ENCODE measurements at places on chromosomes 5 and 9.

GRCh38 chr5:38927470-38927869 is 81.7 kb downstream of the OSMR start:
- DNase-seq: no peak

- DNase-seq: no peak
These were observed 18.9 kb downstream of the SEMA4D start for GRCh38 chr9:89478821-89479668.

DNA sequence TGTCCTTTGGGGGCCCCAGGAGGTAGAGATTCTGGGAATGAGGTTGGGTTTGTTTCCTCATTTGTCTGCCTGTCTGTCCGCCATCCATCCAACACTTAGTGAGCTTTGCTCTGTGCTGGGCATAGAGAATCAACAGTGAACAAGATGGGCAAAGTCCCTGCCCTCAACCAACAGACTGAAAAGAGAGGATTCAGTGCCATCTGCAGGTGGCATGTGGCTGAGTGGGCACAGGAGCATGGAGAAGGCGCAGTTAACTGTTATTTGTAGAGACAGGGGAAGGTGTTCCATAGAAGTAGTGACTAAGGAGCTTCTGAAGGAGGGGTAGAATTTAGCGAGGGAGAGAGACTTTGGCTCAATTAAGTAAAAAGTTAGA is 23.1 kb downstream of the POLR1E start:
- DNase-seq: no peak

DNA sequence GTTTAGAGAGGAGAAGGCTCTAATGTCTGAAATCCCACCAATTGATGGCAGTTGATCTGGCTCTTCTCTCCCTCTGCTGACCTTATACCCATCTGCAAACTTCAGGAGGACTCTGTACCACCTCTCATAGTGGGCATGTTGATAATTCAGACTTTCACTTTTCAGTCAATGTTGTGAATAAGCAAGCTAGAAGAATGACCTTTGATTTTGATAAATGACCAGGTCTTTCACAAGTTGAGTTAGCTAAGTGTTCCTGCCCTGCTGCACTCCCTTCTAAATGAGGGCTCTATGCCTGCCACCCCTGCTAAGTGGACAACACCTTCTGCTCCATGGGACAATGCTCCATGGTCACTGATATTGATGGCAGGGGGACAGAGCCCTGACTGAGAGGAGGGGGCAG is 74.7 kb downstream of the SPRY4 start:
- DNase-seq: no peak

DNA sequence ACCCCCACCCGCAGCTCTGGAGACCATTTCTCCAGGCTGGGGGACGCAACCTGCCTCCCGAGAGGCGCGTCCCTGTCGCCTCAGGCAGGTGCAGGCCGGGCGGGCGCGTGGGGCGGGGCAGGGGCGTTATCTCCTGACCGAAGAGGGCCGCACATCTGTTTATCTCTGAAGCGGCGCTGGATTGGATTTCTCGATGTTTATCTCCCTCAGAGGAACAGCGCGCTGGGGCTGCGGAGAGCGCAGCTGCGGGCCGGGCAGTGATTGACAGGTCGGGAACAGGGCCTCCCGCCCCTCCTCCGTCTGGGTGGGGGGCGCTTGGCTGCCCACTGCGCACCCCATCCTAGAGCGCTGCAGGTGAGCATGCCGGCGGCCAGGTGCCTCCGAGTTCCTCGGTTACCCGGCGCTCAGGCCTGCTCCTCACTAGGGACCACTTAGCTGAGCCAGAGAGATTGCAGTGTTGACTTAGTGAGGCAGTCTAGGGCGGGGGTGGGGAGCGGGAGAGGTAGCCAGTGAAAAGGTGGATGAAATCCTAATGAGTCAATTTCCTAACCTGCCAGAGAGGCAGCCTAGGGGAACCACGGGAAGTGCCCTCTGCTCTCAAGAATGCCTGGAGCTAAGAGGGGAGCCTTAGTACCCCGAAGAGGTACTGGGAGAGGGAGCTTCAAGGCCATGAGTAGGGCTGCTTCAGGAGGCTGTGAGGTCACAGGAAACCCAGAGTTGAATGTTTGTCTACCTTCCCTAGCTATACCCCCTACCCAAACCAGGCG is 39.6 kb upstream of the TIFAB start:
- no peak for DNase-seq

DNA sequence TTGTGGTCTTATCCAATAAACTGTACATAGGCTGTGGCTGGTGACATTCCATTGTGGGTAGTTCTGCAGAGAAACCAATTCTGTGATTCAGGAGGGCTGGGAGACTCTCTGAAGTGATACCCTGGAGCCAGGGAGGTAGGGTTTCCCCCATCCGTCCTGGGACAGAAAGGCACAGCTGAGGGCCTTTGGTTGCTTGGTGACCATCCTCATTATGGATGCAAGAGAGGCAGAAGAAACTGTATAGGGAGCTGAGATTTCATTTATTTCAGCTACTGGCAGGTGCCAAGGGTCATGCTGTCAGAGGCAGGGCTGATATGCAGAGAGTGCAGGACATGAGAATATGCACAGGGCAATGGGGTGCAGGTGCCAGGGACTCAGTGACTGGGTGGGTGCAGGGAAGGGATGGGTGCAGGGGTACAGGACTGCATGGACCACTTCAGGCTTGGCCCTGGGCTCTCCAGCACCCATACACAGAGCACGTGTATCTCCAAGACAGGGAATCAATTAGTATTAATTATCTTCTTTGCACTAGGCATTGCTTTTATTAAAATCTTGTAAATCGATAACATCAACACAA is 236.5 kb downstream of the ICE1 start:
- no peak for DNase-seq

GRCh38 chr5:53161876-53162275 is 52.3 kb upstream of the MOCS2 start:
- no peak for DNase-seq

DNA sequence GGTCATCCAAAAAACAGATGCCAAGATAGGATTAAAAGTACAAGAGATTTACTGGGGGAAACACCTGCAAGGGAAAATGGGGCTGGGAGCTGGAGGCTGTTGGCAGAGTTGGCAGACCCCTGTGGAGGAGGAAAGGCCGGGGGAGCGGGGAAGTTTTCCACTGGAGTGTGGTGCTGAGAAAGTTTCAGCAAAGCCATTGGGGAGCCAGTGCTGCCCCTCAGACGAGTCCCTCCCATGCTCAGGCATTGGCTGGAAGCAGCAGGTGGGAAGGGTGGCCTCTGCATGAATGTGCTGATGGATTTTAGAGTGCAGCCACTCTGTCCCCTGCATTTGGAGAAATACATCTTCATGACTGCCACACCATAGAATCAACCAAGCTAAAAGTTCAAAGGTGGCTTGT is 52.8 kb downstream of the TTC1 start:
- DNase-seq: no peak

GRCh38 chr9:128218518-128219389 is 15.6 kb downstream of the DNM1 start:
- peak; percentile 91 for DNase-seq

- DNase-seq: no peak
These were observed 69.8 kb downstream of the DOCK2 start for GRCh38 chr5:169706758-169707450.

- no peak for DNase-seq
These were observed 3.3 kb downstream of the ZNF608 start for GRCh38 chr5:124742983-124743601.

DNA sequence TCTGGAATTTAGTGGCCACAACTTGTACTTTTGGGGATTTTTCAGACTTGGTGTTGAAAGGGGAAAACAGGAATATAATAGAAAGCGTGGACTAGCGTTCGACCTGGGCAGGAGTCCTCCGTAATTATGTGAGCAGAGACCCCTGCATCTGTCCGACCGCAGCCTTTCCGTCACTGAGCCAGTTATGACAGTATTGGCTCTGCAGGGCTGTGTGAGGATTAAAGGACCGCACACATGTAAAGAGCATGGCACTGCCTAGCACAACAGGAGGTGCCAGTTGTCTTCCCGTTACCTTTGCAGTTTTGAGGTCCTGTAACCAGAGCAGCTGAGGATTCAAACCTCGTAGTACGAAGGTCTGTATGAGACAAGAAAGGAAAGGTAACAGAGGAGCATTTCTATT is 1.2 kb downstream of the B4GALT7 start:
- DNase-seq: no peak

DNA sequence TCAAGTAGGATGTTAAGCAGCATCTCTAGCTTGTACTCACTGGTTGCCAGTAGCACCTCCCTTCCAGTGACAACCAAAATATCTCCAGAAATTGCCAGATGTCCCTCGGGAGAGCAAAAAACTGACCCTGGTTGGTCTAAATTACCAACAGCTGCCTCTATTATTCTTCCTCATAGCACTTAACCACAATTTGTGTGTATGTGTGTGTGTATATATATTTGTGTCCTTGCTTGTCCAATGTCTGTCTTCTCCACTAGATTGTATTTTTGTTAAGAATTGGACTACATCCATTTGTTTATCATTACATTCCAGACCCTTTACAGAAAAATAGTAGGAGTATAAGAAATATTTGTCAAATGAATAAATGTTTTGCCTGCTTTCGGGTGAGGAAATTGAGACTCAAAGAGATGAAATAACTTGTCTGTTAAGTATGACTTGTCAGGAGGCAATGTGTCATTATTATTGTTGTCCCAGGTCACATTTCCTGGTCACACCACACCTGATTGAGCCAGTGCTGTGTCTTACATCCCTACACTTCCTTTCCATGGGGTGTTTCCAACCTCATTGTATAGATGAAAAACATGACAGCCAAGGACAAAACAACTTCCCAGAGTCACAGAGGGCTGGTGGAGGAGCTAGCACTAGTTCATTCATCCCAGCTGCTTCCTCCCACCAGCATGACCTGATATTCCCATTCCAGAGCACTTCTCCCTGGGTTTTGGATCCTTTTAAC is 11.4 kb upstream of the GRPEL2 start:
- no peak for DNase-seq

DNA sequence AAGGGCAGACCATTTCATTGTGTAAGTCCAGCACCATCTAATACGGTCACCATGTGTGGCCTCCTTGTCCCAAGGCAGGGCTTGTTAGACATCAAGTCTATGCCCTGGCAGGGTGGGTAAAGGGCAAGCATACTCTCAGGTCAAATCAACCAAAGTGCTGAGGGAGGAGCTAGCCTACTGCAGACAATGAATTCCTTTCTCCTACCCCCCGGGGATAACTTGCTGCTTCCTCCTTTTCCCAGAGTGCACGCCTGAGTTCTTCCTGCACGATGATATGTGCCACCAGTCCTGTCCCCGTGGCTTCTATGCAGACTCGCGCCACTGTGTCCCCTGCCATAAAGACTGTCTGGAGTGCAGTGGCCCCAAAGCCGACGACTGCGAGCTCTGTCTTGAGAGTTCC is 71.4 kb downstream of the RFK start:
- DNase-seq: no peak

DNA sequence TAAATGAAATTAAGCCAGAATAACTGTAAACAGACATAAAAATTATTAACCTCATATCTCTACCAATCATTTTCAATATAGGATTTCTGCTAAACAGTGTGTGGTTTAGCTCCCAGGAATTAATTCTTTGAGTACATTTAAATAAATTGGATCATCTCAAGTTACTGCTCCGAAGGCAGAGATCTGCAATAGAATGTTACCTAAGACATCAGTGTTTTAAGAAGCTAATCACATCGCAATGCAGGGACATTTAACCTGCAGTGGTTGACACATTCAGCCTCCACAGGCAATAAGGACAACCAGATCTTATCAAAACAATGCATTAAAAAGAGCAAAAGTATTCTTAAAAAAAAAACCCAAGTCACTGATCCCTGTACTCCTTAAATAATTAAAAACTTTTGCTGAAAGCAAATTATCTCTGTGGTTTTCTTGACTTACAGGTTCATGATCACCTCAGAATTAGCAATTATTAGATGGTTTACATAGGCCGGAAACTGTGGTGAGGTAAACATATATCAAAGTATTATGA is 45.7 kb downstream of the PRDM6 start:
- no peak for DNase-seq

- DNase-seq: no peak
These were observed 160.2 kb upstream of the LHFPL2 start for GRCh38 chr5:78808818-78809217.

DNA sequence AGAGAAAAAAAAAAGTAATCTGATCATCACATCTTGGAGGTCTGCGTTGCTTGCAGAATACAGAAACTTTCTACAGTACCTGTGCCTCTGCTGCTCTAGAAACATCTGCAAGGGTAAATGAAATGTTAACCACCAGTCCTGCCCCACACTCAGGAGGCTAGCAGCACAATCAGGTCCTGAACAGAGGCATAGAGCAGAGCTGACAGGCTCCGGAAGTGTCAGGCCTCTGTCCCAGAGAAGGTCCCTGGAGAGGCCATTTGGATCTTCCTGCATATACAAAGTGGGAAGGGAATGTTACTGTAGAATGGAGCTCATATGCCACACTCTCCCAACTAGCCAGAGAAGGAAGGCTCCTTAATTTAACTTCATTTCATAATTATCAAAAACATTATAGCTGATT is 7.2 kb downstream of the NRG2 start:
- DNase-seq: no peak

- no peak for DNase-seq
These were observed 343 bp downstream of the LMX1B start for GRCh38 chr9:126614088-126614454.

DNA sequence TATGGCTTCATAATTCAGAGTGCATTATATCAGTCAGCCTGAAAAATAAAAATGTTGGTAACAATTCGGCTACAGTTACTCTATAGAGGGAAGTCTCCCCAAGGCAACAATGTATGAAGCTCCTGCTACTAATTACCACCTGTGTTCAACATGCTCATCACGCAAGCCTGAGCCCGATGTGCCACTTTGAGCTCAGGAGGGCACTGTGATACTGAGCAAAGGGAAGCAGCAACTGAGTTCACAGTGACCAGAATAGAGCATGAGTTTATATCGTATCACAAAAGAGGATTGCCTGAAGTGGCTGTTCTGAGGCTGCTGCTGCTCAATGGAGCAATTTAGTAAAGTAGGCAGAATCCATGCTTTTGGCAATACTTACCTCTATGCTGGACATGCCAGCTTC is 202.0 kb upstream of the HAPLN1 start:
- DNase-seq: no peak

- DNase-seq: no peak
These were observed 29.2 kb upstream of the SEMA4D start for GRCh38 chr9:89527084-89527483.

DNA sequence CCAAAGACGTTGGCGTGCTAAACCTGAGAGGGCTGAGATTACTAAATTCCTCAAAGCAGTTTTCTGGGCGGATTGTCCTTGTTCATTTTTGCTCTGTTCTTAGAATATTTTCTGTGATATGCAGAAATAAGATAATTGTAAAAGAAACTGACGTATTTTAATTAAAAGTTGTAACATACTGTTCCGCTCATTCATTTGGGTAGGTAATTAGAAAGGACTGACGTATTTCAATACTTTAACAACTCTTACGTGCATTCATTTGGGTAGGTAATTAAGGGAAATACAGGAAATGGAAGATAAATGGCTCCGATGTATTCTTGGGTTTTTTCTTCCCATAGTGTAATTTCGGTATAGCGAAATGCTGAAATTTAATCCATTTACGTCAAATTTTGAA is 1.1 kb downstream of the OSTF1 start:
- no peak for DNase-seq

- no peak for DNase-seq
These were observed 15.7 kb upstream of the BTF3 start for GRCh38 chr5:73482383-73483136.

Data from stimulated activated CD8-positive, alpha-beta memory T cell treated with anti-CD3 and anti-CD28 coated beads, Interleukin-7, amount 100 ng/mL, for 24 hours (primary cell).